D721Med (cell line): ENCODE measurements at places on chromosomes 12 and 14.

GRCh38 chr12:123948401-123948795 lies 24.2 kb downstream of the CCDC92 start:
- DNase-seq: no peak

- DNase-seq: no peak
These were observed 37.1 kb upstream of the PELI2 start for GRCh38 chr14:56081139-56081538.

- no peak for DNase-seq
These were observed 2.8 kb downstream of the SLC5A8 start for GRCh38 chr12:101207086-101207780.

DNA sequence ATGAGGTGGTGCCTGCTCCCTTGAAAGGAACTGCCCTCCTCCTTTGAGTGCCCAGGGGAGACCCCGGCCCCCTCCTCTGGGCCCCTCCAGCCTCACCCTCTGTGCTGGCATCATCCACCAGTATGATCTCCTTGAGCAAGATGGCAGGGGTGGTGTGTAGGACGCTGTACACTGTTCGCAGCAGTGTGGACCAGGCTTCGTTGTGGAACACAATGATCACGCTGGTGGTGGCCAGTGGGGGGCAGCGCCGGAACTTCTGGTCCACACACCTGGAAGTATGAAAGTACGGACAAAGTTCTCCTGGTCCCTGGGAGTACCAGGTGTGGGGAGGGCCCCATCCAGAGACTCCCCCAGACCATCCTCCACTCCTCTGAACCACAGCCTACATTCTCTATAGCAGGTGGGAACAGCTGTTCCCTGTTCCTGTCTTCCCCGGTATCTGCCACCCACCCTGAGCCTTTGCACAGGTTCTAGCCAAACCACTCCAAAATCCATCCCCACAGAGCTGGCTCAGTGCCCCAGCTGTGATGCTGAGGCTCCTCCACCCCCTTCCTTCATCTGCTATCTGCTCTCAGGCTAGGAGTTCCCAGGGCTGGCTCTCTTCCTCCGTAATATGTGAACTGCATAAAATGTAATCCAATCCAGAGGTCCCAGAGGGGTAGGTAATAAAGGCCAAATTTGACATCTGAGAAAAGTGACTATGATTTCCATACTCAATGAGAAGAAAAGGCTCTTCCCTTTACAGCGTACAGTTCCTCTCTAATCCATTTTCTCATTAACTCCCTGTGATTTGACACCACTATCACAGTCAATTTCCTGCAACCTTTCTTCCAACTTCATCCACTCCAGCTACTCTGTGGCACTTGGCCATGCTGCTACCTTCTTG lies 13.9 kb downstream of the GALNT6 start:
- no peak for DNase-seq

GRCh38 chr12:120980800-120981368 lies 2.5 kb downstream of the HNF1A start:
- DNase-seq: no peak

- DNase-seq: no peak
These were observed 76.0 kb downstream of the ACACB start for GRCh38 chr12:109192358-109192757.

GRCh38 chr14:50083467-50084337 lies 32.7 kb downstream of the VCPKMT start:
- DNase-seq: no peak

DNA sequence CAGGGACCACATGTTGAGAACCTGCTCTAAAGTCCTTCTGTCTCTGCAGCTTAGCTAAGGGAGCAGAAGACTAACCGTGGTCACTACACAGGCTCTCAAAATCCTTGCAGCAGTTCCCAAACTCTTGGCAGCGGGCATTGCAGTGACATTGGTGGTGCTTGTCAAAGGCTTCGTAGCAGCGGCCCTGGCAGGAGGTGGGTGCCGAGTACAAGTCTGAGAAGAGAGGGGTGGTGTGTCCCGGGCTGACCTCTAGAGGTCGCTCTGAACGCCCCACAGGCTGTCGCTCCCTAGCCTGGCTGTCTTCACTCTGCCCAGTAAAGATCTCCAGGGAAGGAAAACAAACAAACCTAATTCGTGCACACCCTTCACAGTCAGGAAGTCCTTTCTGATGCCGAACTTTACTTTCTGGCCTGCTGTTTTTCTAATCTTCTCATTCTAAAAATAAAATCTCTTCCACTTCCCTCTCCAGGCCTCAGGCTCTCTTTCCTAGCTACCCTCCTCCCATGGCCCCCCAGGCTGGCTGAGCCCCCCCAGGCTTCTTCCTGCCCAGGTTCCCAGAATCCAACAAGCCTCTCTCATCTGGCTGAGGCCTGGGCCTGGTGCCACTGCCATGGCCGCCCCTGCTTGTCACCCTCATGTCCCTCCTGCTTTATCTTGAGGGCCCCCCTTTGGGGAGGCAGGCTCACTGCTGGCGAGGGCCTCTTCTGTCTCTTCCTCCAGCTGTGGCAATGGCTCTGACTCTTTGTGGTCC lies 7.7 kb downstream of the ENDOU start:
- no peak for DNase-seq

DNA sequence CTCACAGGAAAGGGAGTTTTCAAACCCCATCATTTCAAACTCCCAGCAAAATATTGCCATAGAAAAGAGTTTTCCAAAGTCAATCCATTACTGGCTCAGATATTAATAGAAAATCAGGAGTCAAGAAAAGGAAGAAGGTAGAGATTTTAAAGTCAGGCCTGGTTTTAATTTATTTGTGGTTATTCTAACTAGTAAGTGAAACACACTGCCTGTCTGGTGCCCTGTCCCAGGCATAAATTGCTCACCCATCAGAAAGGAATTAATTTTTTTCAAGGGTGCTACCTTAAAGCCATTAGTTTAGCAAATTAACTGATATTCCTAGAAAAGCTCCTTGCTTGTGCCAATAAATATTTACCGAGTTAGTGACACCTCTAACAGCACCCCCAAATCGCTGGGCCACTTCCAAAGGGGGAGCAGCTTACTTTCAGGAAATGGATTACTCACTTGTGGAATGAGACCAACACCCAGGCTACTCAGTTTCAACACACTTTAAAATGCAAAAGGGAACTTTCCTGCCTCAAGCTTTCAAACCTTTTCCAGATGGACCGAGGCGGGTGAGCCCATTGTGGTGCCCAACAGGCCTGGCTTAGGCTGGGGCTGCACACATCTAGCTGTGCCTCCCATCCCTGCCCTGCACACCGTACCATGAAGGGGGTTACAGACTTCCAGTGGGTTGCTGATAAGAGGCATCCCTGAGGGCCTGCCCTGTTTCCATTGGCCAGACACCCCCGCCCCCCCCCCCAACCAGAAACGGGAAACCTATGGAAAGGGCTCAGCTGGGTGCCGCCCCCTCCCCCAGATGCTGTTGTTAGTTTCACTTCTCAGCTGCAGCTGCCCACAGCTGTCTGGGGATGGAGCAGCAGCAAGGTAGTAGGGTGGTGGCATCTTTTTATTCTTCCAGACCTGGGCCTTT lies 117.2 kb downstream of the SAMD4A start:
- no peak for DNase-seq

DNA sequence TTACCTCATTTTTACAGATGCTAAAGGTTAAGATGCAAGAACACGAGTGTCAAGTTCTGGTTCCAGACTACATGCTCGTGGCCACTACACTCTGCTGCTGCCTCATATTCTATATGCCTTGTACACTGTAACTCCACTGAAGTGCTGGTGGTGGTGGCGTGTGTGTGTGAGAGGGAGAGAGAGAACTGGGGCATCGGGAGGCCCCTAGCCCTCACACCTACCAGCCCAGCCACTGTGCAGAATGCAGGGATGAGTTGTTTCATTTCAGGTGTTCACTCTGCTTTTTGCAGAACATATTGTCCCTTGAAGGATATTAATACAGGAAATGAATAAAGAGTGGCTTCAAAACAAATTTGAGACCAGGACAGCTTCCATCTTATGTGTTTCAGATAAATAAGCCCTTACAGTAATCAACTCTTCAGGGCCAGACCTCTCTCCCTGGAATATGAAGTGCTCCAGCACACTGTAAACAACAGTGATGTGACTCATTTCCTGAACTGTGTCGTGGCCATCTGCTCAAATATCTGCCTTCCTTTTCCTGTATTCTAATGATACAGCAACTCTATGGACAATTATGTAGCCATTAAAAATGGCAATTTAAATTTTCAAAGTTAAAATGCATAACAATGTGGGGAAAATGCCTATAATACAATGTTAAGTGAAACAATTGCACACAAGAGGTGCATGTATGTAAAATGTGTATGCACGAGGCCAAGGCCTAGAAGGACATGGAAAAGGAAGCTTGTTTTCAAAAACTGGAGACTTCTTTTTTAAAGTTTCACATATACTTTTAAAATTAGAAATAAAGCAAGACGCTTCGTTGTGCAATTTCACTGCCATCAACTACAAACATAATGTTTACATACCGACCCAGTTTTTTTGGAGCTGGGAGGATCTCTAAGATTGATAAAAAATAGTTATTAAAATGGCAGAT lies 215.4 kb downstream of the PELI2 start:
- no peak for DNase-seq

DNA sequence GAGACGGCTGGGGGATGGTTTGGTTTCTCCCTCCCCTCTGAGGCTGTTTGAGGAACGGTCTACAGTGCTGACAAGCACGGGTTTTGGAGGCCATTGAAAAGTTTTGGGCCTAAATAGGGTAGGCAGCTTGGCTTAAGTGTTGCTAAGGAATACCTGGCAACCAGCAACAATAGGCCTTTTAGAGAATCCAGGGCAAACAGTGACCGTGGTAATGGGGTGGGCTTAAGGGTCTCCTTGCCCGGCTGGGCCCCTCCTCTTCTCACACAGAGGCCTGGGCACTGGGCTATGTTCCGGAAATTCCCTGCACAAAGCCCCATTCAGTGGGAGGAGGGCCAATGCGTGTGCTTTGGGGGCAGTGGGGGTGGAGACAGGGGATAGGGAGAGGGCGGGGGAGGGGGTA lies 55.4 kb downstream of the ASCL1 start:
- DNase-seq: no peak

- no peak for DNase-seq
These were observed 292.8 kb upstream of the SFSWAP start for GRCh38 chr12:131418121-131418520.

DNA sequence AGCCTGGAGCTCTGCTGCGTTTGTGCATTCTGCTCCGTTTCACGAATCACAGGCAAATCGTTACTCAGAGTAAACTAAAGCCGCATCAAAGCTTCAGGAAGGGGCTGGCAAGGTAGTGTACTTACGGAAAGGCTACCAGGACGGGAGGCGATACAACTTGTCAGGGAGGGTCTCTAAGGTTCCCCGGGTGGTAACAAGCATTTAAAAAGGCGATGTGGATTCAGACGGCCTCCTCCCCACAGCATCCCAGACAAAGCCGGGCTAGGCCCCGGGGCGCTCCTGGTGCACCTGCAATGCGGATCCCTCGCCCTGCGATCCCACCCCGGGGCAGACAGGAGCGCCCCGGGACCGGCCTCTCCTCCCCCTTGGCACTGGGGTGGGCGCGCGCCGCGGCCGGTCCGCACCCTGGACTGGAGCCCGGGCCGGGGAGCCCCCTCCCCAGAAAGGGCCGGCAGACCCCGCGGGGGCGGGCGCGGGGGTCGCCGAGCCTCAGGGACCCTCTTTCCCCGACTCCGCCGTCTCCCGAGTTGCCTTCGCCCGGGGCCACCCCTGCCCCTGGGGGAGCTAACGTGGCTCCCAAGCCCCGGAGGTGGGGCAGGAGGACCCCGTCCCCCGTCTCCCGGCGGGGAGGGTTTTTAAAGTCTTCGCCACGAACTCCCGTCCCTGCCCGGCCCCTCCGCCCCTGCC lies 718 bp downstream of the CCDC92 start:
- no peak for DNase-seq

DNA sequence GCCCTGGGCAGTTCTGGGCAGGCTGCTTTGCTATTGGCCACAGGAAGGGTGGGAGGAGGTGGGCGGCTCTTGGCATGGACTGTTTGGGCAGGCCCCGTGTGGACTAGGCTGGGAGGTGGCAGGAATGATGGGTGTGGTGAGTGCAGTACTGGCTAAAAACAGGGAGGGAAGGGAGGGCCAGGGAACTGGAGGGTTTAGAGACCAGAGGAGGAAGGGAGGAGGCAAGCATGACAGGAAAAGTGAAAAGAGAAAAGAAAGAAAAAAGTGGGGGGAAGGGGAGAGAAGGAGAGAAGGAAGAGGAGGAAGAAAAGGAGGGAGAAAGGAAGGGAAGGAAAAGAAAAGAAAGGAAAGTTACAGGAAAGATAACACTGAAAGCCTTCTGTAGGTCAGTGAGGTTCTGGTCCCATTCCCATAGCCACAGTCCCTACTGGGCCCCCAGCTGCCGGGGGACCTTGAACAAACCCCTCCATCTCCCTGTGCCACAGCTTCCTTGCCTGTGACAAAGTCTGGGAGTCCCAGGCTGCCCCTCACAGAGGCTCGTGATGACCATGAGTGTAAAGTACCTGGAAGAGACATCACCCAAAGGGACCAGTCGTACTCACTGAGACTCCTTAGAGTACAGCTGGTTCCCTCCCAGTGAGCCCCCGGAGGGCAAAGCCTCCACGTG lies 1.1 kb upstream of the C14orf132 start:
- no peak for DNase-seq

- DNase-seq: no peak
These were observed 8.8 kb downstream of the SPTSSA start for GRCh38 chr14:34453226-34453625.
